Activated T-helper 17 cell treated with anti-CD3 and anti-CD28 coated beads, Interleukin-2, amount 50 U/mL, for 72 hours (primary cell): ENCODE measurements at places on chromosomes 1 and 21.

GRCh38 chr1:11951901-11952300 lies 17.4 kb downstream of the PLOD1 start:
- ATAC-seq, result no peak

DNA sequence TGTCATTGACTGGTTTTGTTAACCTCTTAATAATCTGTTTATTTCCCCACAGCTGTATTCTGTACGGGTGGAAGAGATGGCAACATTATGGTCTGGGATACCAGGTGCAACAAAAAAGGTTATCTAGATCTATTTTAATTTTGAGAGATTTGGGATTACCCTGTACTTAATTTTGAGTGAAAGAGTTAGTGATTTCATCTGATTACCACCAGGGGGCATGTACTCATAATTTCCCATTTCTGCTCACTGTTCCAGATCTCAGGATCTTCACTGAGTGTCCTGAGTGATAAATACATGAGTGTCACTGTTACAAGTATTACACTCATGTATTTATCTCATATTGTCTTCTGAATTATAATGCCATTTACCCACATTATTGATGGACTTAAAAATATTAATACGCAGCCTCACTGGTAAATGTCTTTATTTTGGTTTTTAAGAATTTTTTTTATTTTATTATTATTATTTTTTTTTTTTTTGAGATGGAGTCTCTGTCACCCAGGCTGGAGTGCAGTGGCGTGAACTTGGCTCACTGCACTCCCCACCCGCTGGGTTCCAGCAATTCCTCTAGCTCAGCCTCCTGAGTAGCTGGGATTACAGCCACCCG lies 27.4 kb downstream of the DTL start:
- peak; percentile 31 for ATAC-seq

GRCh38 chr1:115717541-115717940 lies 51.0 kb downstream of the CASQ2 start:
- ATAC-seq, result no peak

DNA sequence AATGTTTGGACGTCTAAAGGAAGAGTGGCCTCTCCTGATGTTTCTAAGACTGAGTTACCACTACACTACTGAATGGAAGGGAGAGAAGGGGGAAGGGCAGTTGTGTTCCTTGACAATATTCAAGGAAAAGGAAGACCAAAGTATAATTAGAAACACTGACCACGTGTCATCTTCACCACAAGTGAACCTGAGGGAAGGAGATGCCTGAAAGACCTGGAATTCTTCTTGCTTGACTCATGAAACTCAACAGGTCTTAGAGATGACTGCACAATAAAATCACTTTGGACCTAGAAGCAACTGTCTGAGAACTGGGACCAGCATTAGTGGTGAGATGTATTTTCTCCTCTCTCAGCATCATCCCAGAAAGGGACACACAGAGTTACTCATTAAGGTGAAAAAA lies 56.7 kb downstream of the PTPN14 start:
- ATAC-seq, result no peak

- ATAC-seq, result no peak
These were observed 63.1 kb upstream of the CD34 start for GRCh38 chr1:207973898-207974568.
